ELR (cell line): ENCODE measurements at places on chromosomes 2 and 18.

- DNase-seq, result peak; percentile 79
Measured at GRCh38 chr2:29528891-29529520, 392.4 kb downstream of the ALK start.

GRCh38 chr2:197322724-197323720 is 12.4 kb upstream of the ANKRD44 start:
- no peak for DNase-seq

DNA sequence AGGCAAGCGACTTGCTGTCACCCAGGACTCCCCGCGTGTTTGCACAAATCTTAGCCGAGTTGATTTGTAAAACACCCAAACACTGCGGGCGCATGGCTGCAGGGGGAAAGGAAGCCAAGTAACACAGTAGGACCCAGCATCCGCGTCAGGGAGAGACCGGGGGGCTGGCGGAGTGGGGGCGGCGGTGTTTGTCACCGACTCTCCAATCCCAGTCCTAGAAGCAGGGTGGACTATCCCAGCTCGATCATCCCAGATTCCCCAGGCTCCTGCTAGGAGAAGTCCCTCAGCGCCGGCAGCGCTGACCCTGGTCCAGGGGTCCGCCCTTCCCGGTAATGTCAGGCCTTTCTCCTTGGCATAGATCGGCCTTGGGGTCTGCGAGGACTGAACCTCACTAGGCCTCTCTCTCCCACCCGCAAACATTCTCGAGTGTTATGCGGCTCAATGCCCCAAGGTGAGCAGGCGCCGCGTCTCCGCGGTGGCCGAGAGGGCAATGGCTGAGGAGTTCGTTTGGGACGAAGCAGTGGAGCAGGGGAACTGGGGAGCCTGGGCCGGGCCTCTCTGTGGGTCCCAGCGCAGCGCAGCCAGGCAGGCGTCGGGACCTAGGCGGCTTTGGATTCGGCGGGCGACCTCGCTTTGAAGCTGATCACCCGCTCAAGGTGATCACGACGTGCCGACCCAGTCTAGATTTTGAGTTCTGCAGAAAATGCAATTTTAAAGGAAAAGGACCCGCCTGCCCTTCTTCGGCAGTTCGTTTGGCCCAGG is 1.5 kb upstream of the GDF7 start:
- no peak for DNase-seq

DNA sequence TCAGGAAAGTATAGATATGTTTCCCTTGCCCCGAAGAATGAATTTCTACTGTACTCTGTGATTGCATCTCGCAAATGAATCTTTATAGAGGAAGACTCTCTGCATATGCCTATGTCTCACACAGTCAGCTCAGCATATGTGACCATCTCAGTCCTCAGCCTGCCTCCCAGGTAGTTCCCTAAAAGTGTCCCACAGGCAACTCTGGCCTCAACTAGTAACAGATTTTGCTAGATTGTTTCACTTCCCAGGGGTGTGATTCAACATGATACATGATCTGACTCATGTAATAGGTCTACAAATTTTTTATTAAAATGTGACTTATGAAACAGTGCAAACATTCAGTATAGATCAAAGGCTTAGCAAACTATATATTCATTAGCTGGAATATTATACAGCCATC is 296.6 kb upstream of the CRIM1 start:
- DNase-seq, result peak; percentile 15

GRCh38 chr2:2291500-2292260 is 39.4 kb downstream of the MYT1L start:
- DNase-seq, result no peak

GRCh38 chr2:123953846-123954245 is 71.2 kb upstream of the CNTNAP5 start:
- DNase-seq, result peak; percentile 77

DNA sequence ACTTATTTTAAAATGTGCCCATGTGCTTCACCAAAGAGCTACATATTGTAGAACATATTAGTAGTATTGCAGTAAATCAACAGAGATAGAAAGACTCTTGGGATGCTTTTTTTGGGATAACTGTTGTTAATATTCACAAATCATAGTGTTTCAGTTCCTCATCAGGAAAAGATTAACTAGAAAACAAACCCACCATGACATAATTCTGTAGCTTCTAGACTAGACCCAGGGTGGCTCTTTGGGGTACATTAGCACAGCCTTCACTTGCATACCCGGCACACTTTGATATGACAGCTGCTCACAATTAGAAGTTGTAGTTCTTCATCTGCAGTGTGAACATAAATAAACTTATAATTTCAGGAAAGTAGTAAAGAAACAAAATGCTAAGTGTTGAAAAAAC is 154.2 kb downstream of the ATP9B start:
- DNase-seq, result no peak

- peak; percentile 4 for DNase-seq
Measured at GRCh38 chr2:164073101-164074074, 337.6 kb upstream of the FIGN start.

- DNase-seq, result no peak
Measured at GRCh38 chr2:38387887-38388286, 10.8 kb upstream of the ATL2 start.

DNA sequence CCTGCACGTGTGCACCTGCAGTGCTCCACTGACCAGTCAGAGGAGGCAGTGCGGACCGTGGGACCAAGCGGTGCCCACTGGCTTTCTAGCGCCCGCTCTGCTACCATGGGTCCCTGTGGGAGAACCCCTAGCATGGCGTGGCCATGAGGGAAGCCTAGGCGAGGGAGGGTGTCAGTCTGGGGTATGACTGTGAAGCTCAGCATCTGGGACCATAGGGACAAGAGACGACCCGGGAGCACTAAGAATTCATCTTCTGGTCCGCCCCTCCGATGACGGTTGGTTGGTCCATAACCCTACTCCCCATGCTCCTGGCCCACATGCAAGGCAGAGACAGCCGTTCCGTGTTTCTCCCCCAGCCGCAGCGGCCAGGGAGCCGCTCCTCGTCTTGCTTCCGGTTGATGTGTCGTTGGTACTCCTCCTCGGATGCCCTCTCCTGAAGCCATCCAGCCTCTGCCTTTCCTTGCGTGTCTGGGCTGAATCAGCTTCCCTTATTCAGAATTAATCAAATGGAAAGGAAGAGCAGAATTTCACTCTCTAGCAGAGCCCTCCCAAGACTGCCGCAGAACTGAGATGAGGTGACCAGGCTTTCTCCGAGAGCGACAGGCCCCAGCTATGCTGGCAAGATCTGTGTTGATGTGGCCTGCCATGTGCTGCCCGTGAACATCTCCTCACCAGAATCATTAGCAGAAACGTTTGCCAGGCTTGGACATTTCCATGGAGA is 23.0 kb downstream of the COX7A2L start:
- no peak for DNase-seq

DNA sequence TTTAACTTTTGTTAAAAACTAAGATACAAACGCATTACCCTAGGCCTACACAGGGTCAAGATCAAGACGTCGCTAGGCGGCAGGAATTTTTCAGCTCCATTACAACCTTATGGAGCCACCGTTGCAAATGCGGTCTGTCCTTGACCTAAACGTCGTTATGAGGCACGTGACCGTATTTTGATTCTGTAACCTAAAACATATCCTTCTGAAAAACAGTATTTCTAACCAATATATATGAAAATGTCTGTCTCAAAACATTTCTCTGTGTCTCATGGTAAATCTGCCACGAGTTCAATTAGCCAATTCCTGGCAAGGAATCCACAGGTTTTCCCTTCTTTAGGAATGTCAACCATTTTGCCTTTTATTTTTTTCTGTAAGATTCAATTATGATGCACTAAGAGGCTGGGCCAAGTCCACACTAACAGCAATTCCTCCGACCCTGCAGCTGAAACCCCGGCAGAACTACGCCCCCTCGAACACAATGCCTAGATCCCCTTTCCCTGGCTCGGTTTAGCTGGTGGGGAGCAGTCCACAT is 1.7 kb downstream of the RTN4 start:
- peak; percentile 66 for DNase-seq

DNA sequence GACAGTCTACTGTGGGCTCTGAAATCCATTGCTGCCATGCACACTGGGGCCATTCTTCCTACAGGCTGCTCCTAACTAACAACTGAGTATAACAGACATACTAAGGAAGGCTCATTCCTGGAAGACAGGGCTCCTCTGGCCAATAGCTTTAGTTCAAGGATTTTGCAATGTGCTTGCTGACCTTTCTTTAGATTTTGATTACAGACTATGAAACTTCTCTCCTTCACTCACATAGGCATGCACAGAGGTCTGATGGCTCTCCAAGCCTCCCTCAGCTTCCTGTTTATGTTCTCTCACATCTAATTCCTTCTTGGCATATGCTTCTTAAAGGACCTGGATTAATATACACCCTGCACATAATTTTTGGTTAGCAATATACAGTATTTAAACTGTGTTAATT is 34.4 kb upstream of the ROCK1 start:
- no peak for DNase-seq

DNA sequence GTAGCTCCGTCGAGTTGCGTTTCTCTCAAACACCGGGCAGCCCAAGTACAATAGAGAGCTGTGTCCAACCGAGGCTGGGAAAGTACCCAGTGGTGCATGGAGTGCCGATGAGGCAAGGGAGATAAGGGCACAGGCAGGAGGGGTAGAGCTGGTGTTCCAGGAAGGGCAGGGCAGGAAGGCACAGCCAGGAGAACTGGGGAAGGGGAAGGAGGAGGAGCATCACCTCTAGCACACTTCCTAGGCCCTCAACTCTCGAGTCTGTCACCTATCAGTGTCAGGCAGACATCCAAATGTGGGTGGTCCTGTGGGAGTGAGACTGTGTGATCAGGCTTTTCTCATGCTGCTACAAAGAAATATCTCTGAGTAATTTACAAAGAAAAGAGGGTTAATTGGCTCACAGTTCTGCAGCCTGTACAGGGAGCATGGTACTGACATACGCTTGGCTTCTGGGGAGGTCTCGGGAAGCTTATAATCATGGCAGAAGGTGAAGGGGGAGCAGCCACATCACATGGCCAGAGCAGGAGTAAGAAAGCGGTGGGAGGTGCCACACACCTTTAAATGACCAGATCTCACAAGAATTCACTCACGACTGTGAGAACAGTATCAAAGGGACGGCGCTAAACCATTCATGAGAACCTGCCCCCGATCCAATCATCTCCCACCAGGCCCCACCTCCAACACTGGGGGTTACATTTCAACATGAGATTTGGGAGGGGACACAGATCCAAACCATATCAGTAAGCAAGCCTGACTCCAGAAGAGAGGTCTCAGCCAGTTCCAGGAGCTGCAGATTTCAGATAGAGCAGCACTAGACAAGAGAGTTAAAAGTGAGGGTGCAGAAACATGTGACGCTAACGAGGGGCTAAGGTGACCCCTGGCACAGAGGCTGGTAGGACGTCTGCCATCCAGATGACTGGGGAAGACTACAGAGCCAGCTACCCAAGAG is 75.7 kb downstream of the MBOAT2 start:
- no peak for DNase-seq

- DNase-seq, result no peak
Measured at GRCh38 chr18:25557011-25557410, 205.0 kb upstream of the ZNF521 start.

DNA sequence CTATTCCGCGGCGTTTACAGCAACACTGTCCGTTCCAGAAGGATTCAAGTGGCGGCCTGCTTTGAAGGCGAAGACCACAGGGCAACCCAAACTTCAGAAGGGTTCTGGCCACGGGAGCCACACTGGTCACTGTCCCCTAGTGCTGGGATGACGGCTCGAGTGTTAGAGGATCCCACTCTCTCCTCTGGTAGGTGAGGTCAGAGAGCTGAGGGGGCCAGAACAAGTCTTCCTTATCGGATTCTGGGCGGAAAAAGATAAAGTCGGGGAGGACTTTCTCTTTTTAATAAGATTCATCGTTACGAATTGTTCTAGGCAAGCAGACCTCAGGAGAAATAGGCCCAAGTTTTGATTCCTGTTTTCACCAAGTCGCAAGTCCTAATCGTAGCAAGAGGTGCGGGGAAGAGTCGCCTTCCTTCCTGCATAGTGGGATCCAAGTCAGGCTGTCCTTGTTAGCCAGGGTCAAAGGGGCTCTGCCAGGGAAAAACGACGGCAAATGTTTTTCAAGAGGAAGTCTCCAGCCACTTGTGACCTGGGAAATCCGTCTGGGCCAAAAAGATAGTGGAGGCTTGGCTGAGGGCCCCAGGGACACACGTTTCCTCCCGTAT is 864 bp upstream of the MYL12A start:
- DNase-seq, result peak; percentile 41

DNA sequence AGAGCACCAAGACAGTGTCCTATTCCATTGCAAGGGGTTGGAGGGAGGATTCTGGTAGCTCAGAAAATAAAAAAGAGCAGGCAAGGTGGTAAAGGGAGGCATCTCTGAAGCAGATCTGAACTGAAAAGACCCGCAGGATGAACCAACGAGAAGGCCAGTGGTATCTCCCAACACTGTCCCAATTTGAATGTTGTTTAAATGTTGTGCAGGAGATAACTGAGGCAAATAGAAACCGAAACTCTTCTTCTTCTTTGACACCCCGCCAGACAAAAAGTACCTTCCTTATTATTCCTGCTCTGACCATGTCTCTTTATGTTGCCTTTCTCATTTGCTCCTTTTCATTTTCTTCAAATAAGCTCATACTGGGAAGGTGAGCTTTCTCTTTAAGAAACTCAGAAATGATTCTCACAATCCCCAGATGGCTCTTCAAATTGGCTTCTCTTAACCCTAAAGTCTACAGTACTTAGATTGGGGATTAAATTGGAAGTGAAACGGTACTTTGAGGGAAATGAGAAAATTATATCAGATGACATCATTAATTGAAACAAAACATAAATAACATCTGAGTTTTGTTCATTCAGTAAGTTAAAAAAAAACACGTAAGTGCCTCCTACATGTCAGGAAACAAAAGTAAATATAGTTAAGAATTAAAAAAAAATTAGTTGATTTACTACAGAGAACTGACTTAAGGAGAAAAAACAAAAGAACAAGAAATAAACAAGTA is 143.6 kb downstream of the WDPCP start:
- no peak for DNase-seq

DNA sequence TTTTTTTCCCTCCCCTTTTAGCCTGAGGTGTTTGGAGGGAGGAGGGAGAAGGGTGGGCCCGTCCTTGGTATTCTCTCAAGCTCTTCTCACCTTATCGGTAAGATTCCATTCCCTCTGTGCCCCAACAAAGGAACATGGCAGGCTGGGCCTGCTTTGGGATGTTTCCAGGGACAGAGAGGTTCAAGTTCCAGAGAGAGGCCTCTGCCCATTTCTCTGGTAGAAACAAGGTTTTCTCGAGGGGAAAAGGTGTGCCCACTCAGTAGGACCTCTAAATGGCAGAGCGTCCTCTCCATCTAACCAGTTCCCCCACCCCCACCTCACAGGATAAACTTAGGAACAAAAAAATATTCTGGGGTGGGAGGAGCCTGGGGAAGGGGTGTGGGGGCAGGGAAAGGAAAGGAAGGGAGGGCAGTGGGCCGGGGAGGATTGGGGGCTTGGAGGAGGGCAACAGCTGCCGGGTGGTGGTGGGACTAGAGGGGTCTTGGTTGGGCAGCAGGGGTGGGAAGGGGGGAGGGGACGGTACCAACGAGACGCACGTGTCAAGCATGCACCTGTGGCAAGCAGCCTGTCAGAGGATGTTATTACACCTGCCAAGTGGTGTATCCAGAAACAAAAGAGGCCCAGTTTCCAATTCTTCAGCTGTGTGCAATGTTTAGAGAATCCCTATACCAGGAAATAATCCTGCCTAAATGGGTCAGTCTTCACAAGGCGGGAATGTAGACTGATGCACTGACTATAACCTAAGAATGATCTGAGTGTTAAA is 2.1 kb downstream of the PCBP1 start:
- DNase-seq, result peak; percentile 38
